CMK (cell line): ENCODE measurements at places on chromosomes 7 and 10.
A peak's percentile ranks its signal among the peaks of the same experiment; 100 is the strongest.

GRCh38 chr7:22720791-22721786 lies 5.9 kb upstream of the IL6 start:
- no peak for DNase-seq

DNA sequence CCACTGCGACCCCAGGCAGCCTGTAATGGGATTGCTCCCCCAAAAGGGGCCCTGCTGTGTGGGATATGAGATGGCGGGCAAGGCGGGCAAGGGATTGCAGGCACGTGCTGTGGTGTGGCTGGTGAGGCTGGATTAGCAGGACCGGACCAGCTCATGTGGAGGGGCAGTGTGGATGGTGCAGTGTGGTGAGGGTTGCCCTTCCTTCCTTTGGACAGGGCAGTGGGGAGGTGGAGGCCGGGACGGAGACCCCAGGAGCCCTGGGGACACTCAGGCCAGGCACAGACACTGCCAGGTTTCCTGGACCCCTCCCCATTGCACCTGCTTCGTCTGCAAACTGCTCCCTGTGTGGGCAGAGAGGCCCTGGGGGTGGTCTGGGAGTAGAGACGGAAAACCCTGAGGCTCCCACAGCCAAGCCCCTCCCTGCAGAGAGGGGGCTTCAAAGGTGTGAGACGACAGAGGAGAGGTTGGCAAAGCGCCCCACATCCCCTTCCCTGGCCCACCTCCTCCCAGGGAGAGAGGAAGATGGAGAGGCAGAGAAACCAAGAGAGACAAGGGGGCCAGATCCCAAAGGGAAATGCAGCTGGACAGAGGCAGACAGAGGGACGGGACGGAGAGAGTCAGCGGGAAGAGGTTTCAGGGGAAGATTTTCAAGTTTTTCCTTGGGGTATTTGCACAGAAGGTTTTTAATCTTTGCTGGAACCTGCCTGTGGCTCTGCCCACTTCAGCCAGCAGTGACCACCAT lies 89.2 kb downstream of the MICALL2 start:
- no peak for DNase-seq

DNA sequence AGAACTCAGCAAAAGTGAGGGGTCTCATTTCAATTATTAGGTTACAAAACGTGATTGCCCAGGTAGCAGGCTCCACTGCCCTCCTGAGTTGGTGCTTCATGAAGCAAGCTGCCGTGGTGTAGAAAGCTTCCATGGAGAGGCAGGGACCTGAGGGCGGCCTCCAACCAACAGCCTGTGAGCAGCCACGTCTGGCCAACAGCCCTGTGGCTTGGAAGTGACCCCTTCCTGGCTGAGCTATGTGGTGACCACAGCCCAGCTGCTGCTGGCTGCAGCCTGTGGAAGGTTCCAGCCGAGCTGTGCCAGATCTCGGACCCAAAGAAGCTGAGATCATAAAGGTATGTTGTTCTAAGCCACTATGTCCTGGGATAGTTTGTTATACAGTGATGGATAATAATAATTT lies 122.5 kb upstream of the KLF6 start:
- DNase-seq: no peak

GRCh38 chr10:6411436-6411835 lies 168.6 kb downstream of the PRKCQ start:
- no peak for DNase-seq

DNA sequence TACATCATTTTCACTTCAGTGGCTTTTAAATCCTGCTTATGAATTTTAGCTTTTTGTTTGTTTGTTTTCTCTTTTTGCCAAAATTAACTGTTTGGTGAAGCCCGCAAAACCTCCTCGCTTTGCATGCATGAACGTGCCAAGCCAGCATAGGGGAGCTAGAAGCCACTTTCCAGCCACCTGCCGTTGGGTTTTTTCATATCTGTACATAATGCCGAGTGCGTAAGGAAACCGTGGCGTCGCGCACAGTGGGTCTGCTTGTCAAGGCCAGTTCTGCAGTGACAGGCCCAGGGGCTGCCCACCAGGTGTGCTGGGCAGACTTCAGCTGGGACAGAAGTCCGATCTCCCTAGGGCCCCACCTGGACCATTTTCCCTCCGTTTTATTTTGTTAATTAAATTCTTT lies 41.1 kb downstream of the WIPI2 start:
- DNase-seq: no peak

DNA sequence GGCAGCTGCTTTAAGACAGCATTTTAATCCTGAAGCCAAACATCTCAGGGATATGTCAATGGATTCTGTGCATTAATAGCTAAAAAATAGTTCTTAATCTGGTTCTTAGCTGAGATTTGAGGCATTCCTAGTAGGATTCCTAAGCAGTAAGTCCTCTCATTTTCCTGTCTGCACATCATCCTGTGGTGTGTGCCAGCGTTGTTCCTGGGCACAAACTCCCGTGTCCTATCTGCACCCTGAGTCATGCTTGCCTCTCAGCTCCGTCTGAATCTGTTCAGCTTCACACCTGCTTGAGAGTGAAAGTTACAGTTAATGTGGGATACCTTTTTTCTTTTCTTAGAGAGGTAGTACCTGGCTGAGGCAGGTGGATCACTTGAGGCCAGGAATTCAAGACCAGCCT lies 19.5 kb downstream of the BAG3 start:
- no peak for DNase-seq

- no peak for DNase-seq
Measured at GRCh38 chr10:58094985-58095718, 172.5 kb downstream of the IPMK start.

- DNase-seq: peak; percentile 91
Measured at GRCh38 chr10:43128958-43129706, 9.1 kb upstream of the CSGALNACT2 start.

GRCh38 chr7:69228212-69228811 lies 370.0 kb upstream of the AUTS2 start:
- no peak for DNase-seq

GRCh38 chr7:3168869-3169268 lies 125.2 kb upstream of the CARD11 start:
- no peak for DNase-seq

DNA sequence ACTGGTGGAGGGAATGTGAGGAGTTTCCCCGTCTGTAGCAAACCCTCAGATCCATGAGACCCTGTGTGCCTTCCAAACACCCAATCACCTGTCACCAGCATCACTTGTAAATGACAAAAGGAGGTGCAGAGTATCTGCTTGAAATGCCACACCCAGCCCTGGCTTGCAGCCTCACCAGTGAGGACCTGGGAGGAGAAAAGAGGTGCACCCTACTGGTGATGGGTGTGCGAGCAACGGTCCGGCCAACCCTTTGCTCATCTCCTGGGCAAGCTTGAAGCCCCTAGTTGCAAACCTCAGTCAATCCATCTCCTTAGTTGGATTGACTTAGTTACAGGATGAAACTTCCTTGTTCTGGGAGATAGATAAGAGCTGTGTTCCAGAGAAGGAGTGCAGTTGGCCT lies 62.4 kb upstream of the WAPL start:
- DNase-seq: no peak

DNA sequence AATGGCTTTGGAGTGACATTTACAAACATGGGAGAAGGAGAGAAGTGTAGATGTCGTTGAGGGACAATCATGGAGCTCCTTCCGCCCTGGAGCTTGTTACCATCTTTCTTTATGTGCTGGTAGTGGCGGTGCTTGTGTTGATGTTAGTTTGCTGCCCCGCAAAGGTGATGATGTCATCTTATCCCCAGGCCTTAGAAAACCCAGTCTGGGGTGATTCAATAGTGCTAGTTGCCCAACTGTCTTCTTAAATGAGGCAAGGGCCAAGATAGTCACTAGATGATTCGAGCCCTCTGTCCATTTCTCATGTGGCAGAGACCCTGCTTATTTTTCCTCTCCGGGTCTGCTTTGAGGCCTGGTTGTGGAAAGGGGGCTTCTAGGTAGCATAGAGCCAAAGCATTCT lies 277.4 kb downstream of the CCSER2 start:
- DNase-seq: no peak

- DNase-seq: no peak
Measured at GRCh38 chr7:111633878-111634277, 71.6 kb upstream of the IMMP2L start.

GRCh38 chr7:134954197-134955082 lies 31.9 kb upstream of the AGBL3 start:
- DNase-seq: no peak

GRCh38 chr7:37467002-37467401 lies 18.3 kb upstream of the ELMO1 start:
- DNase-seq: no peak

DNA sequence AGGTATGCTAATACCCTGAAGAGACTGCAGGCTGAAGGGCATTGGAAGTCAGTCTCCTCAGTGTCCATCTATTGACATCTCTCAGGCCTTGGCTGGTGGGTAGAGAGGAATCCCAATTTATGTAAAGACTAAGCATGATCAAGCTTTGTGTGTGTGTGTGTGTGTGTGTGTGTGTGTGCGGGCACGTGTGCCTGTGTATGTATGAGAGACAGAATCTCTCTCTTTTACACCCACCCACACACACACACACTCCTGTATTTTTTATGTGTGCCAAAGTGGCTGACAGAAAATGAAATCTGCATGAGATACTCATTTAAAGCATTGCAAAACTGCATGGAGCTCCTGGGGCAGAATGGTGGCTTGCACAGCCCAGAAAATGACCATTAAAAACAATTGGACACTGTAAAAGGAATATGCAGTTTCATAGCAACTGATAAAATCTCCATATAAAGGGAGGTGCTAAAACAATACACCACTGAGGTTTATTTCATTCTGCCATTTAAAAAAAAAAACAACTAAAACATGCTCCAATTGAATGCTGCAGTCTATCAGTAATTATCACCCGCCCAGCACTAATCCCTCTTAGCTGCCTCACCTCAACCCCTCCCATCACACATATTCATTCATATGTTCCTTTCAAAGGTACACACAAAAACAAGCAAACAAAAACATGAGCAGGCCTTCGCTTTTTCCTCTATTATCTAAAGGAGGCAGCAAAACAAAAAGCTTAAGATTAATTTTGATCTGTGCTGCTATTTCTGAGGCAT lies 385.0 kb downstream of the KCNMA1 start:
- no peak for DNase-seq

- DNase-seq: no peak
Measured at GRCh38 chr7:116511552-116512519, 12.3 kb downstream of the CAV2 start.

DNA sequence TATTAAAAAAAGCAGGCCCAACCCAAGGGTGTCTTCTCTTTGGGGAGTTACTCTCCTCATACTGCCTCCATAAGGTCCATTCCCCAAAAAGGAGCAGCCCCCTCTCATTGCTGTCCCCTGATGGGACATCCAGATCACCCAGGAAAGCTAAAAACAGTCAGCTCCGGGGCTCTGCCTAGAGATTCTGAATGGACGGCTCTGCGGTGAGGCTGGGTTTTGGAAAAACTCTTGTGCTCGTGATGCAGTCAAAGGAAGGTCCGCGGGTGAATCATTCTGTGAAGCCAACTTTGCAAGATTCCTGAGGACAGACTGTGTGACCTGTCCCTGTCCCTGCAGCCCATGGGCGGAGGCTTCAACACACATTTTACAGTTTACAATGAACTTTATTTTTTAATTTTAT lies 351.5 kb downstream of the TYW1 start:
- DNase-seq: no peak

DNA sequence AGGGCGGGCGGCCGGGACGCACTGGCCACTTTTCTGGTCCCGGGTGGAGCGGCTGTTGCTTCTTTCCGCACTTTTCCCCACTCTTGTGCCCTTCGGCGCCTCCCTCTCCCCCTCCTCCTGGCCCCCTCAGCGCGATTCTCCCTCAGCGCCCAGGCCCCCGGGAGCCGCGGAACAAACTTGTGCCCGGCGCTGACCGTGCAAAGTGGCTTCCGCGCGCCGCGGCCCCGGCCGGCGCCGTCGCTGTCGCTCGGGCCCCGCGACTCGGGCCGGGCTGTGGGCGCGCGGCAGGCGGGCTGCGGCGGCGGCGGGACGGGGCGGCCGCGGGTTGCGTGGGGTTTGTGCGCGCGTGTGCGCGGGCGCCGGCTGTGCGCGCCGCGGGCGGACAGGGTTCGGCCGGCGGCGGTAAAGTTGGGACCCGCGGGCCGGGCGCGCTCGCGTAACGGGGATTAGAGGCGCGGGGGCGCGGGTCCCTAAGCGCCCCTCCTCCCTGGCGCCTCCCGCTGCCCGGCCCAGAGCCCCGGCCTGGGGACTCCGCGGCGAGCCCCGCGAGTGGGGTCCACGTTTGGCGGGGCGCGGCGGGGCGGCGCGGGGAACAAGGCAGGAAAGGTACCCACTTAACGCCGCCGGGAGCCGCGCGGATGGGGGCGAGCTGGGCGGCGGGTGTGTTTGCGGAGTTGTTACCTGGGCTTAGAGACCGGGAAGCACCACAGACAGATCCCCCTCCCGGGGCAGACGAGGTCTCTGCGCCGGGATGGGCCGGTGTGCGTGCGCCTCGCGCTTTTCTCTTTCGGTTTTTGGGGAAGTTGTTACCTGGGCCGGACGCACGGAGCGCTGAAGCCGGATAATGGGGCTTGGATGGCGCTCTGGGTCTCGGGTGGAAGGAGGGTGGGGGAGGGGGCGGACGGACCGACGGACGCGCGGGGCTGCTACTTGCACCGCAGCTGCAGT lies 860 bp downstream of the ZEB1 start:
- no peak for DNase-seq

- no peak for DNase-seq
Measured at GRCh38 chr10:94405406-94405805, 3.1 kb downstream of the TBC1D12 start.

- peak; percentile 14 for DNase-seq
Measured at GRCh38 chr10:65670087-65670486, 1255.7 kb upstream of the LRRTM3 start.

DNA sequence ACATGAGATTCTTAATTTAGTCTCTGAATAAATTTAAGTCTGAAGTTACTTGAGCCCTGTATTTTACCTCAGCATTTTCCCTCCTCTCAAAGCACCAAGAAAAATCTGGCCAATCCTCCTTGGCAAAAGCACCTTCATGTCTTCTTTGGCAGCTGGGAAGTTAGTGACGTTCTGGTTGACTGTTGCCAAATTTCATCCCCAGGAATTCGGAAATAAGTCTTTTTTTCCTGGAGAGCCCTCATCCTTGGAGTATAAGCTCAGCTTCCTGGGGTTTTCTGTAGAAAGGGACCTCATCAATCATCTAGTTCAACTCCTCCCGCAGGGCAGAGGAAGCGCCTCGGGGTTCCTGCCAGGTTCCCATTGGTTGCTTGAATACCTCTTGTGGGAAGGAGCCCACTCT lies 377.6 kb downstream of the PHTF2 start:
- no peak for DNase-seq

DNA sequence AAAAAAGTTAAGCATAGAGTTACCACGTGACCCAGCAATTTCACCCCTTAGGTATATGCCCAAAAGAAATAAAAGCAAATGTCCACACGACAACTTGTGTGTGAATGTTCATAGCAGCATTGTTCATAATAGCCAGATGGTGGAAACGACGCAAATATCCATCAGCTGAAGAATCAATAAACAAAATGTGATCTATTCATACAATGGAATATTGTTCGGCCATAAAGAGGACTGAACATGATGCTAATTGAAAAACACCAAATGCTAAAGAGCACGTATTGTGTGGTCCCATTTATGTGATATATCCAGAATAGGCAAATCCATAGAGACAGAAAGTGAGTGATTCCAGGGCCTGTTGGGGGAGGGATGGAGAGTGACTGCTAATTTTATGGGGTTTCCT lies 18.3 kb upstream of the USP6NL start:
- DNase-seq: no peak
